ENCODE measurements at places on chromosomes 4 and X. TPM values are rescaled to one million over a fixed set of nuclear protein-coding genes. Genes with fewer than 3 reads are reported as not detected.

- DNase-seq, result no peak
Measured at GRCh38 chrX:38081909-38082308, 75.6 kb downstream of the SYTL5 start.

- no peak for DNase-seq
Measured at GRCh38 chr4:6177587-6178197, 22.7 kb downstream of the JAKMIP1 start.

Gene IL1RAPL2
- polyA plus RNA-seq, result 0.13 TPM

DNA sequence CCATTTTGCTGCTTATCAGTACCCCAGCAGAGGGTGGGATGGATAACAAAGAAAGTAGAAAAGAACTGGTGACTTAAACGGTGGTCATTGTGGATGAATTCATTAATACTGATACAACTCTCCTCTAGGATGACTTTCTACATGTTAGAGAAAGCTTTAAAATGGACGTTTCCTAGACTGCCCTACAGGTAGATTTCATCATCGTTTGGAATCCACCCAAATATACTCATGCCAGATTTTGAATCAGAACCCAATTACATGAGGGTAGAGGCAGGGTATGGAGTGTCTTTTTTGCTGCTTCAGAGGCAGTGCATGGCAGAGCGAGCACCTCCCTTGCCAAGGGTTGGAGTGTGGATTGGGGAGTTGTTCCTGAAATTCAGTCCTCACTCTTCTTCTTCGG is 13.3 kb upstream of the ANTXR2 start:
- no peak for DNase-seq

- no peak for DNase-seq
Measured at GRCh38 chr4:55912249-55912648, 36.5 kb upstream of the CEP135 start.

GRCh38 chrX:48934581-48935300 is 15.9 kb upstream of the PIM2 start:
- DNase-seq, result no peak

DNA sequence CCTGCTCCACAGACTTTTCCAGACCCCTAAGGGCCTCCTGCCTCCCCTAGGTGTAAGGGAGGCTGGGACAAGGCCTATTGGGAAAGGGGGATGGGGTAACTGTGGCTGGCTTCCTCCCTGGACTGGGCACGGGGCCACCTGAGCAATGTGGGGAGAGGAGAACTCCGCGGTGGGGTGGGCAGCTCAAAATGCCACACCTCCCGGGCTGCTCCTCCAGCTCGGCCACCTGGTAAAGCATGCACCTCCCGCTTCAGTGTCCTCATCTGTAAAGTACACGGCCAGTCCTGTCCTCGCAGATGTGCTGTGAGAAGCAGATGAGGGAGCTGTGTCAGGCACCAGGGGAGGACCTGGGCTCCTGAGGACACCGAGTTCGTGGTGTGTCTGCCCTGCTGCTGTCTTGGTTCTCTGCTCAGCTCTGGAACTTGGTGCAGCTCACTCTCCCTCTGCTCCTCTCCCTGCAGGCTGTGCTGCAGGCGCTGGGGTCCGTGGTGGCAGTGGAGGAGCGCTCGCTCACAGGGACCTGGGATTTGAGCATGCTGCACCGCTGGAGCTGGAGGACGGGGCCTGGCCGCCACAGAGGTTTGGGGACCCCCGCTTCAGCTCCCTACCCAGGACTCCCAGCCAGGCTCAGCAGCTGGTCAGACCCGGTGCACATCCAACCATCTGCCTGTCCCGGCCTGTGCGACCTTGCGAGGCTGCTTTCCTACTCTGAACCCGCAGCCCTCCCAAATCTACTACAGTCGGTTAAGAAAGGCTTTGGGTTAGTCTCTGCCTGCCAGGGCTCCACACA is 20.8 kb upstream of the MRFAP1 start:
- DNase-seq, result peak; percentile 49

DNA sequence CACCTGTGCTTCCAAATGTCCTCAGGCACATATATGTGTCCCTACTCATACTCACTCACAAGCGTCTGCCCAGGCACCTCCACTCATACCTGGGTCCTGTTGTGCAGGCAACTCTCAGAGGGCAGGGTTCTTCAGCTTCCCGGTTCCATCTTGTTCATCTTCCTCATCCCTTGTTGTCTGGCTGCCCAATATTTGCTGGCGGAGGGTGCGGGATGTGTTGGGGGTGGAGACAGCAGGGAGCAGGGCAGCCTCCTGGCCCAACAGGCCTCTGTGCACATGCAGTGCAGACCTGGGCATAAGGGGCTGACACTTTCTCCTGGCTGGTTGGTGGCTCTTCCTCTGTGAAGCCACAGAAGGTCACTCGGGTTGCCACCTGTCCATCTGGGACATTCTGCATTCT is 32.1 kb downstream of the NBDY start:
- no peak for DNase-seq

- DNase-seq, result peak; percentile 79
Measured at GRCh38 chr4:99651811-99652485, 5.7 kb downstream of the C4orf54 start.

DNA sequence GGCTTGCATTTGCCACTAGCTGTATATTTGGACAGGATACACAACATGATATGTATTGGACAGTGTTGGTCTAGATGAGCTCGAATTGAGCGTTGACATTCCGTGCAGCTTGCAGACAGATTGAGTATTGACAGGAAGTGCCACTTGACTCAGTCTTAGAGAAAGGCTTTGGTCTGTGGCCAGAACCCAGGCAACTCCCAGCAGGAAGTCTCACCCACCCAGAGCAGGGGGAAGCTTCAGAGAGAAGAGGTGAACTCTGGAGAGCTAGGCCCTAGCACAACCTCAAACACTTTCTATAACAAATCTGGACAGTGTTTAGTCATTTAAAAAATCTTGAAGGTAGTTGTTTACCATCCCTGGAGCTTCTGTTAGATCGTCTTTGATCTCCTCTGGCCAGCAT is 280.5 kb downstream of the FBXW7 start:
- no peak for DNase-seq

Gene APOO
- 110 TPM for polyA plus RNA-seq

- no peak for DNase-seq
Measured at GRCh38 chr4:64814616-64815015, 405.4 kb upstream of the TECRL start.

DNA sequence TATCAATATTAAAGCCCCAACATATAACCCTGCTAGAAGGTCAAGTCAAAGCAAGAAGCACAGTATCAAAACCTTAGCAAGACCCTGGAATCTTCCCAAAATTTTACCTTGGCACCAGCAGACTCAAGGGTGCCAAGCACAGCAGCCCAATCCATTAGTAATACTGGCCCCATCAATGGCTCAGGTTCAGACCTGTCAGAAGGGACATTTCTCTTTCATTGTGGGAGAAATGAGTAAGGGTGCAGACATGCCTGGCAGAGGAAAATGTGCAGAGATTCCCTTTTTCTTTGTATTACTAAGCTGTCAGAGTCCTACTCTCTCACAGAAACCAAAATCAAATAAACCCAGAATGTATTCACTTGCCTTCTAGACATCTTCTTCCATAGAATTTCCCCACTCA is 203.9 kb downstream of the EVC2 start:
- DNase-seq, result no peak

GRCh38 chr4:88592600-88593448 is 544 bp downstream of the HERC3 start:
- DNase-seq, result peak; percentile 89

Gene UGT2B15
- polyA plus RNA-seq, result not detected

GRCh38 chrX:47543496-47543895 is 17.5 kb upstream of the ARAF start:
- DNase-seq, result no peak

DNA sequence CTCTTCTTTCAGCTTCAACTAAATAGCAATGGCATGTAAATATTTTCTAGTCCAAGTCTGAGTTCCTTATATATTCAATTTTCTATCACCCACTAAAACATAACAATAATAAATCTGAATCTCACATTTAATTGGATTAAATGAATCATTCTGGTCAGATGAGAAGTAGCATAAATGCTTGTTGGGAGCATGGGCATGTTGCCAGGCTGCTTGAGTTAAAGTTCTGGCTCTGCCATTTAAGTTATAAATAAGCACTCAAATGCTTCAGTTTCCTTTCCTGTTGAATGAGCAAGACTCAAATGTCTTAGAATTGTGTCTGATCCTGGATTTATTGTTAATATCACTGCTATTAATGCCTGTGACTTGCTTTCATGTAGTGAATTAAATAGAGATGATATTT is 496.3 kb downstream of the STPG2 start:
- peak; percentile 13 for DNase-seq

Gene KCND1
- 0.92 TPM for polyA plus RNA-seq

Gene ODAM
- 4.0 TPM for polyA plus RNA-seq

DNA sequence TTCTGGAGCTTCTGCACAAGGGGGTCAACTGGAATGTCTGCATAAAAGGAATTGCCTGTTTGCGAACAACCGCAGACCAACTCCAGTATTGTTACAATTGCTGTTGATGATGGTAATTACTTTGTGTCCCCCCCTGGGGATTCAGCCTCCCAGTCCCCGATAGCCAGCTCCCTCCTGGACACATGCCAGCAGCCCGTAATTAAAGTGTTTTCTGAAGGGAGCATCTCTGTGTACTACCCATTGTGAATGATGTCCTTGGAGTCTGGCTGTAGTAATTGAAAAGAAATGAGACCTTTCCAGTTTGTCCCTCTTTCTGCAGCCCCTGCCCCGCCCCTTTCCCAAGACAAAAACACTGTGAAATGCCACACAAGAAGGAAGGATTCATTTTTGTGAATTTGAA is 377.1 kb upstream of the LCORL start:
- no peak for DNase-seq

GRCh38 chr4:82753725-82754410 is 44.7 kb downstream of the SCD5 start:
- peak; percentile 29 for DNase-seq

Gene CRMP1
- 0.26 TPM for polyA plus RNA-seq

Gene XKRX
- polyA plus RNA-seq, result not detected

- no peak for DNase-seq
Measured at GRCh38 chr4:24888475-24889344, 24.1 kb downstream of the CCDC149 start.

Gene STK32B
- 18.1 TPM for polyA plus RNA-seq

- no peak for DNase-seq
Measured at GRCh38 chr4:25129917-25130316, 30.3 kb downstream of the SEPSECS start.

DNA sequence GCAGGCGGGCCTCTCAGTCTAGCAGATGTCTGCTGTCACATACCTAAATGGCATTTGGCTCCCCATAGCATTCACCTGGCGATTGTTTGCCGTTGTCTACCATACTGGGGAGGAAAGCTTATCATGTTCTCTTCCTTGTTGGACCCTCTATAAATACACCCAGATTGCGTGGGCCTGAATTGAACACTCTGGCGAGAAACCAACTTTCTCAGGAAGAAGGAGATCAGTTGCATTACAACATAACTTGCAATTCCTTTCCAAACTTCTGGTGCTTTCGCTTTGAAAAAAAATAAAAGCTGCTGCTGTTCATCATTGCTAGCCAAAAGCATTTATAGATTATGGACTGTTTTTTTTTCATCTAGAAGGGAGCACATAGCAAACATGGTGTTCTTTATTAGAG is 230.0 kb upstream of the GPC4 start:
- no peak for DNase-seq

Gene APELA
- polyA plus RNA-seq, result 1.2 TPM

DNA sequence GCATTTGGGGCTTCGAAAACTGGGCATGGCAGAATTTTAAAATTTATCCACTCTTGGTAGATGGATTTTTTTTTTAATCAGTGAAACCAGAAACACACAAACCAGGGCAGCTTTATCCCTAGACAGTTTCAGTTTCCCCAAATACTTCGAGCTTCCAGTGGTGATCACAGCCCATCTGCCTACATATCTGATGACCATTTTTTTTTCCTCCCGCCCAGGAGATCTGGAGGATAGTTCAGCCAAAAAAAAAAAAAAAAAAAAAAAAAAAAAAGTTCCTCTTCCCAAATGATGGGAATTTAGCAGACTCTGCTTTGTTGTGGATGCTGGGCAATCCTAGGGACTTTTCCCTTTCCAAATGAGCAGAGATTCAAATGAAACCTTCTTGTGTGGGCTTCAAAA is 1.0 kb upstream of the TBC1D9 start:
- no peak for DNase-seq

GRCh38 chr4:130025701-130026100 is 929.7 kb downstream of the C4orf33 start:
- no peak for DNase-seq

Gene F8
- 15.1 TPM for polyA plus RNA-seq

Gene RASGEF1B
- 8.3 TPM for polyA plus RNA-seq

DNA sequence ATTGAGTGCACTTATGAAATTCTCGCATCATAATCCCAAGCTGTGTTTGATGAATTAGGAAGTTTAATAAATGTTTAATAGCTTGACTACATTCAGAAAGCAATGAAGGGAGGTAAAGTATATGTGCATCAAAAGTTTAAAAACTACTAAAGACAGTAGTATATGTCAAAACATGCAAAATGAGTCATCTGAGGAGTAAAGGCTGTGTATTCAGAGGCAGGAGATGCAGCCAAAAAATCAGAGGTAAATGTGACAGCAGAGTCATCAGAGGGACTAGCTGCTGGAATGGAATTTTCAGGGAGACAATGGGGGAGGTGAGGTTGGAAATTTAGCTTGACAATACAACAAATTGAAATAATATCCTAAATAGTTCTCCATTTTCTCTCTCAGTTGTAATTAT is 127.0 kb upstream of the FUNDC1 start:
- DNase-seq, result no peak

DNA sequence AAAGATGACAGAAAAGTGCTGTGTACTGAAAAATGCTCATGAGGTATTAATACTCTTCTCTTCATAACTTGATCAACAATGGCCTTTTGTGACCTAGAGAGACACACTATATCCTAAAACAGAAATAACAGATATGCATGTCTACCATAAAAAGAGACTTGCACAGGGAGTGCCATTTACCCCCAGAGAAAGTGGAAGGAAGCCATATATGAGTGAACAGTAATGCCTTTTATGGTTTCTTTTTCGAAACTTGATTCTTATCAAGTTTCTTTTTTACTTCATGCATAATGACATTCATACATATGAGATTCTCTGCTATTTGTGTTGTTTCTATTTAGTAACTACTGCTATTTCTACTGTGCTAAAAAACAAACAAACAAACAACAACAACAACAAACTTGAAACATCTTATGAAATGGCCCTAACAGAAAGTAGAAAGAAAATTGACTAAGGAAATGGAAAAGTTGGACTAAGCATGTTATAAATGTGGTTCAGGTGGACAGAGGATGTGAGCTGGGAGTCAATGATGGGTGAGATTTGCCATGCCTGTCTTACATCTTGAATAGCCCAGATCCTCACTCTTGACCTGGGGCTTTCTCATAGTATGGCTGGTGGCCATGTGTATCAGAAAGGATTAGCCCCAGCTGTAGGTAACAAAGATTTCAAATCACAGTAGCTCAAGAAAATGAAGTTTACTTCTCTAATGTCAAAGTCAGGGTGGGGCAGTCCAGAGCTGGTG is 43.8 kb downstream of the GEMIN8 start:
- no peak for DNase-seq

Data from kidney (tissue), 22 donors.